KG1 (cell line): ENCODE measurements at places on chromosomes 12 and 14.

- no peak for DNase-seq
These were observed 12.8 kb upstream of the RILPL1 start for GRCh38 chr12:123546281-123546680.

- no peak for DNase-seq
These were observed 104.1 kb upstream of the PPP4R3A start for GRCh38 chr14:91614187-91614586.

DNA sequence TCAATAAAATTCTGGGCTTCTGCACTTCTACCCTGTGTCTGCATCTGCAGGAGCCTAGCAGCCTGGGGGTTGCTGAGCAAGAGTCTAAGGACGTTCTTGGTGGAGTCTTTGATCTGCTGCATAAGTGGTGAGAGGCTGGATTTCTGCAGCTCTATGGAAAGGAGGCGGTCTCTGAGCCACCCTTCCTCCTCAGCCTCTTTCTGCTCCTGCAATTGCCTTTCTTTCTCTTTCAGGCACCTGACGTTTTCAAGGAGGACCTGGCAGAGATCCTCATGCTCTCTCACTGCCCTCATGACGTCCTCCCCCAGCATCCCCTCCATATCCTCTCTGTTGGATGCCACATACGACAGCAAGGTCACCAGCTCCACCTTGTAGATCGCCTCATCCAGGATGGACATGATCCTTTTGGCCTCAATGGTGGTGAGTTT, 13.6 kb upstream of the TPCN1 start:
- DNase-seq: no peak

DNA sequence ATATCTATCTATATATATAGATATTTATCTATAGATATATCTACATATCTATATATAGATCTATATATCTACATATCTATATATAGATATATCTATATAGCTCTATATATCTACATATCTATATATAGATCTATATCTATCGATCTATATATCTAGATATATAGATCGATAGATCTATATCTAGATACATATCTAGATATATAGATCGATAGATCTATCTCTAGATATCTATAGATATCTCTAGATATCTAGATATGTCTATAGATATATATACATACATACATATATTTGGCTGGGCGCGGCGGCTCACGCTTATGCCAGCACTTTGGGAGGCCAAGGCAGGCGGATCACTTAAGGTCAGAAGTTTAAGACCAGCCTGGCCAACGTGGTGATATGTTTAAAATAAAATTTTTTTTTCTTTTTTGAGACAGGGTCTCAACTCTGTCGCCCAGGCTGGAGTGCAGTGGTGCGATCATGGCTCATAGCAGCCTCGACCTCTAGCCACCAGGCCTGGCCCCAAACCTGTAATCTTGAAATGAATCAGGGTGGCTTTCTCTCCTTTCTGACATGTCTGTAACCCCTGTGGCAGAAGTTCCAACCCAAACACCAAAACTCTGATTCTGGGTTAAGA, 18.1 kb downstream of the ARPC3 start:
- no peak for DNase-seq

GRCh38 chr12:79329933-79330332, 360.8 kb downstream of the PAWR start:
- no peak for DNase-seq

DNA sequence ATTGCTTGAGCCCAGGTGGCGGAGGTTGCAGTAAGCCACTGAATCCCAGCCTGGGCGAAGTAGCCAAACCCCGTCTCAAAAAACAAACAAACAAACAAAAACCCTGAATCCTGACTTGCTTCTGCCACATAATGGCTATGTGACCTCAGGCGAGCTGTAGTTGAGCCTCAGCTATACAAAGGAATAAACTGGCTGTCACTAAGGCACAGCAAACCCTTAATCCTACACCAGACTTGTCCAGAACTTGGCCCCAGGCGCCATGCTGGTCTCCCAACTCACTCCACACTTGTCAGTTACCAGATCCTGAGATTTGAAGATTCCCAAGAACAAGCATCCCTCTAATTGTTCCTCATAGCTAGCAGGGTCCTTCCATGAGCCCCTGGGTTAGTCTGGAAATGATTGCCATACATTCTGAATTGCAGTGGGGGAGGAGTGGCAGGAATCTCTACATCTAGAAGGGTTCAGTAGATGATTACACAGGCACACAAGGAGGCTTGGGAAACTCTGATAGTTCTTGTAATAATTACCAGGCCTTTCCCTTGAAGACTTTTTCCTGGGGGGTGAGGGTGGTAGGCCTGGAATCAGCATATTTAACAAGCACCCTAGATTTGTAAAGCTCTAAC, 9.9 kb downstream of the MAP3K12 start:
- no peak for DNase-seq

- no peak for DNase-seq
These were observed 52.7 kb downstream of the TBX3 start for GRCh38 chr12:114631242-114631641.

- no peak for DNase-seq
These were observed 649.0 kb upstream of the SEL1L start for GRCh38 chr14:82182646-82183045.
